ENCODE measurements at places on chromosomes 2 and 18.

DNA sequence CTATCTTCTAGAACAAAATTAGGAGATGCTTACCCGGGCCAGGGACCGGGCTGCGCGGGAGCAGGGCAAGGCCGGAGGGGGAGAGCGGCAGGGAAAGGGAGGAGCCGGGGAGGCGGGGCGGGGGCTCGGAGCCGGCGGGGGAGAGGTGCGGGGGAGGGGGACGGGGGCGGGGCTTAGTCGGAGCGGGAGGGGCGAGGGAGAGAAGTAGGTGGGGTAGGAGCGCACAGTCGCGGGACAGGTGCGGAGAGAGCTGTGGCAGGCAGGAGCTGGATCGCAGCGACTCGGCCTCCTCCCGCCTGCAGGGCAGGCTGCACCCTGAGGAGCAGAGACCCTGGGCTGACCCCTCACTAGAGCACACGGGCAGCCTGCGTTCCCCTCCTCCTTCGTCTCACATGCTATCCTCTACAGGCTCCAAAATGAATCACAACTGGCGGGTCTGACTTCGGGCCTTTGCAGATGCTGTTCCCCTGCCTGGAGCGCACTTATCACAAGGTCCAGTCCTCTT, 290.3 kb downstream of the CELF4 start:
- no peak for DNase-seq

- DNase-seq, result no peak
Observed at GRCh38 chr2:121350402-121350775, 65.4 kb upstream of the TFCP2L1 start.

- DNase-seq, result no peak
Observed at GRCh38 chr2:149744865-149745264, 157.3 kb upstream of the MMADHC start.

GRCh38 chr2:239807568-239807967, 217.6 kb downstream of the NDUFA10 start:
- DNase-seq, result no peak

DNA sequence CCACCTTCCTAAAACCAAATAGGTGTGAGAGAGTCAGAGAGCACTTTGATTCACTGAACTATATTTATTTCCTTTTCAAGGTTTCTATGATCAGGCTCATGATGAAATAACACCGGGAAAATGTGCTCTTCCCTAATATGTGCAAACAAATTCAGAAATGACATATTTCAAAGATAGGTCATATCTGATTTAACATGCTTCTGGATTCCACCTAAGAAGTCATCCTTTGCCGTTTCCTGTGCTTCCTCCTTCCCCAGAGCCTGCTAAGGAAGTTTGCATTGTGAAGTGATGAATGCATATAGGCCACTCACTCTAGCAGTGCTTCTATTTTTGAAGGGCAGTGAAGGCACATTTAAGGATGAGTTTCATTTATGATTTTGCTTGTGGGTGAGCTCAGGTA, 327.6 kb downstream of the TDRD15 start:
- DNase-seq, result no peak

- DNase-seq, result no peak
Observed at GRCh38 chr18:28086670-28087552, 90.0 kb downstream of the CDH2 start.

DNA sequence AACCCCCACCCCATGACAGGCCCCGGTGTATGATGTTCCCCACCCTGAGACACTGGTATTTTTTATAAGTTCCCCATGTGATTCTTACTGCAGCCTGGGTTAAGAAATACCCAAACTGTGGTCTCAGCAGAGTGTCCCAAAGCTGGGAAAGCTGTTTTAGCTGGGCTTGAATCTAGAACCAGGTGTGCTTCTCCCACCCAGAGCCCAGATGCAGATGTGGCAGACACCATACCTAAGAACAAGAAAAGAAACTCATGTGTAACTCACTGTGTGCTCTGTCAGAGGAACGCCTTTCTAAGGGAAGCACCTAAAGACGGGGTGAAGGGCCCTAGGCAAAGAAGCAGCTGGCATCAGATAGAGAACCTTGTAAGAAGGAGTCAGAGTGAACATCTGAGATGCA, 23.9 kb downstream of the DOK1 start:
- no peak for DNase-seq

DNA sequence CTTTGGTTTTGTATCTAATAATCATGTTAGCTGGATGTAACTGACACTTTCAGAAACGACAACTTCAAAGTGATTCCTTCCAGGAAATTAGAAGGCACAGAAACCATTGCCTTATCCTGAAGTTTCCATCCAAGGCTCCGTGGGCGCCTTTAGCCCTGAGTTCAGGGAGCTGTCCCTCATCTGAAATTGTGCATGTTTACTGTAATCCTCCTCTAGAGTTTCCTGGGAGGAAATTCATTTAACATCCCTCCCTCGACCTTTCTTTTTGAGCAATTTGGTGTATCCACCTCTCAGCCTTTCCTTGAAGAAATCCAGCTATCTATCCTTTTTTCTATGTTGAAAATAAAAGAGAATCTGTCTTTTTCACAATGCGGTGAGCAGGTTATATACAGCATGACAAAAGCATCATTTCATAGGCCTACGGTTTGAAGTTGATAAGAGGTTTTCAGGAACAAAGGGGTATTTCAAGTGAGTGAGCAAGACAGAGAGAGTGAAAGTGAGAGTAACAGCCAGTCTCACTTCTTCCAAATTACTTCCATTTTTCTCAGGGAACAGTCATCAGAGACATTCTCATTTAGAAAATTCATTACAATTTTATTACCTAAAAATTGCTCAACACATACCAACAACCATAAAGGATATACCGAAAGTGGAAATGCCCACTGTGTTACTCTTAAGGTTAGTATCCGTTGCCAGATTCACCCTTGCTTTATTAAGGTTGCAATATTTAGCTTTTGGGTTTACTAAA, 167.3 kb downstream of the MREG start:
- DNase-seq, result peak; percentile 56

GRCh38 chr2:179264368-179265081, at the start of gene SESTD1:
SESTD1 (minus strand) TSS chr2:179264832; CDS start chr2:179191841, 72,991 bp downstream.
- peak; percentile 64 for DNase-seq

DNA sequence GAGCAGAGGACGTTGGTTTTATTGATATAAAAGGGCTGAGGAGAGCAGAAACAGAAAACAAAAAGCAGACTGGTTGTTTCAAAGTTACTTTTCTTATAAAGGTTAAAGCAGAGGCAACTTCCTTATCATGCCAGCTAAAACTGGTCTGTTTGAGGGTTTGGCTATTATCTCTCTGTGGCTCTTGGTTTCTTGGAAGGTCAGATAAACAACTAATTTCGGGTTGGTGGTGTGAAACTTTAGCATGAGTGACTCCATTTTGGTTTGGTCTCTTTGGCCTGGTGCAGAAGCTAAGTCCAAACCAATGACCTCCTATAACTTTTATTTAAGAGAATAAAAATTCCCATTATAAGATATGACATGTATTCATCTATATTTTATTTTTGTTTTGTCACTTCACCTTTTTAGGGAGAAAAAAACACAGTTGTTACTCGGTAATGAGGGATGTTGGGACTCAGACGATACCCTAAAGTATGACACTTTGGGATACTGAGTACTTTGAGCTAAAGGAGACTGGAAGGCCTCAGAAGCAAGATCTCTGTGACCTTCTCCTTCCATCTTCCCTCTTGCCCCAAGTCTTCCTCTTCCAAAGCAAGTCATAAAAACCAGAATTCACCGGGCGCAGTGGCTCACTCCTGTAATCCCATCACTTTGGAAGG, 23.3 kb downstream of the TNFAIP6 start:
- DNase-seq, result no peak

- DNase-seq, result no peak
Observed at GRCh38 chr2:26451700-26452099, 26.2 kb downstream of the OTOF start.

DNA sequence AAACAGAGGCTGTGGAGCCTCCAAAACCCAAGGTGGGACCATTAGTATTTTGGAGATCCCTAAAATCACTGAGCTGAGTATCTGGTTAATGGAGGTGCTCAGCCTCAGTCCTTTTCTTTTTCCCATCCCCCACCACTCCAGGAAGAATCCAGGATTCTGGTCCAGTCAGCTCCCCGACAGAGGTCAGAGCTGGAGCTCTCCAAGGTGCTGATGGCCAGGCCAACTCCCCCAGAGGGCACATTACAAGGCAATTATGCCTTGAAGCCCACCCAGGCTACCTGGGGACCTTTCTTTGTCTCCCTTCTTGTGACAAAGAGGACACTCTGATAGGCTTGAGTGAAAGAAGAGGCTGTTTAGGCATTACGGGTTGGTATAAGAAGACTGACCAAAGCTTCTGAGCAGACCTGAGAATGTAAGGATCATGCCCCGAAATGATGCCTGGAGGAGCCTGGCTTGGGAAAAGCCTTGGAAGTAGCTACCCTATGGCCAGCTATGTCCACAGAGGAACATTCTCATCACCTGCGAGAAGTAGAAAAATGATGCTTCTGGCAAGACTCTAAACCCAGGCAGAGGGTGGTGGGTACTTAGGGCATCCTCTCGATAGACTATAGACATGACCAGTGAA, 102.5 kb upstream of the LDAH start:
- DNase-seq, result peak; percentile 22

GRCh38 chr2:146917431-146918042, 927.3 kb upstream of the ACVR2A start:
- no peak for DNase-seq

DNA sequence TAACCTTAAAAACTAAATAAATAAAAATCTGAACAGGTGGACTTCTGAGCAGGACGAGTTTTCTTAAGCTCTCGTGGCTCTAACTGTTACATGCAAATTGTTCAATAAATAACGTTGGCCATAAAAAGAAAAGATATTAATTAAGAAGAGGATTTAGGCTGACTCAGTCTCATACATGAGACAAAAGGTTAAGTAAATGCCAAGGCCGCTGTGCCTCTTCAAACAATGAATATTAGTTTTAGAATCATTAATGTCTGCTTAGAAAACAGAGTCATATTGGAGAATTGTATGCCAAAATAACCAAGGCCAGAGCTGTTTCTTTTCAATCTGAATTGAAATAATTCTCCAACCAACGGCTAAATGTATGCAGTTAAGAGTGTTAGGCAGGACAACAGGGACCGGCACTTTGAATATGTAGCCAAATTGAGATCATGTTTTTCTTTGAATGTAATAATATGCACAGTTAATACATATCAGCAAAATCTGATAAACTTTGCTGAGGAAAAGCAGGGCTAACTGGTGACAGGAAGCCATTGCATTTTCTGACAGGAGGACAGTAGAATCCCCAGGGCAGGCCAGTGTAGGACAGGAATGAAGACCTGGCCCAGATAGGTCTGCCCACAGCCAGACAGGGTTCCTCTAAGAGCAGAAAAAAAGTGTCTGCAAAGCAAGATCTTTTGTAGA, 1041.4 kb upstream of the FANCL start:
- DNase-seq, result no peak

- no peak for DNase-seq
Observed at GRCh38 chr18:63787673-63788072, 12.5 kb downstream of the SERPINB7 start.

DNA sequence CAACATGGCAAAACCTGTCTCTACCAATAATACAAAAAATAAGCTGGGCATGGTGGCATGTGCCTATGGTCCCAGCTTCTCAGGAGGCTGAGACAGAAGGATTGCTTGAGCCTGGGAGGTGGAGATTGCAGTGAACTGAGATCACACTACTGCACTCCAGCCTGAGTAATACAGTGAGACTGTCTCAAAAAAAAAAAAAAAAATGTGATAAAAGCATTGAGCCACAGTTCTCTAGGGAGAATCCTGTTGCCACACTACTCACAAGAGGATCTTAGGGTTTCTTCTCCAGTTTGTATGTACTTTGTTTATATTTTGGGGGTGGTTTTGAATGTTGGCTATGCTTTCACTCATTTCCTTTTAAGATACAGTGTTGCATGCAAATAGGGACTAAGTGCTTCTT, 62.0 kb downstream of the TMEM185B start:
- DNase-seq, result no peak

GRCh38 chr2:40450796-40451430, 977 bp downstream of the SLC8A1 start:
- no peak for DNase-seq

- no peak for DNase-seq
Observed at GRCh38 chr2:143716522-143716921, 587.3 kb downstream of the ARHGAP15 start.

DNA sequence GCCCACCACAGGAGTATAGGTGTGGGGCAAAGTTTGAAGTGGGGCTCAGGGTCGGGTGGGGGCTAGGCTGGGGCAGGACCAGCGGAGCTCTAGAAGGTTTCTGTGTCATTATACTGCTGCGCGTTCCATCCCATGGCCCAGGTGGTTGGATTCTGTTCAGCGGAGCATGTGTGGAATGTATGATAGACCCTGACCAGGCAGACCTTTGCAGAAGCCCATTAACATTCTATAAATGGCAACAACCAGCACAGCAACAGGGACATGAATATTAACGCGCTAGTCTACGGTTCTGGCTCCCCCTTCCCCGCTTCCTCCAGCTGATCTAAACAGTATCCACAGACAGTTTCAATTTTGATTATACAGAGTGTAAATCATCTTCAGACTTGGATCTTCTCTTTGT, 4.1 kb upstream of the PRKCE start:
- no peak for DNase-seq

GRCh38 chr18:58536202-58536516, 92.7 kb downstream of the ALPK2 start:
- DNase-seq, result no peak

DNA sequence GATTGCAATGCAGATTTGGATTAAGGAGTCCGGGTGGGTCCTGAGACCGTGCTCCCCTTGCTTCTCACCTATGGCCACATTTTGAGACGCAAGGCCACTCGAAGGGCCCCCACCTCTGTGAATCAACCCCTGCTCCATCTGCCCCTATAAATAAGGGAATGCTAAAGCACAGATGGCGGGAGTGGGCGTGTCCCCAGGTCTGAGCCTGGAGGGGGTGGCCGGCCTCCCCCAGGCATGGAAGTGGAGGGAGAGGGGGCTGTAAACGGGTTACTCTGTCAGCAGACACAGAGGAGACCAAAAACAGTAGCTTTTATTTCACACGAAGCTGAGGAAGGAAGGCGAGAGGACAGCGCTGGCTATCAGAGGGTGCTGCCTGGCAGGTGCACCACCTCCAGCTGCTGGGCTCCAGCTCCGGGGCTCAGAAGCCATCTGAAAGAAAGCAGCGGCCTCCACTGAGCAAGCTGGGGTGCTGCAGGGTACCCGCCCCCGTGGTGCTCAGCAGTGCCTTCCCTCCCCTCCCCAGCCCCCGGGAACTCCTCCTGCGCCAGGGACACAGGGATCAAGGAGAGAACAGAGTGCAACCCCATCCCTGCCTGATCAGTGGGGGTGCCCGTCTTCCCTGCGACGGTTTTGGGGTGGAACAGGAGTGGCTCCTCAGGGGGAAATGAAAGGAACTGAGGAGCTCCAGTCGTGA, 56.7 kb upstream of the RAB6C start:
- DNase-seq, result no peak

- DNase-seq, result no peak
Observed at GRCh38 chr2:101658387-101658786, 39.1 kb upstream of the MAP4K4 start.

GRCh38 chr2:234487356-234487755, 9.5 kb downstream of the ARL4C start:
- DNase-seq, result no peak

GRCh38 chr2:185463481-185463880, 275.1 kb upstream of the FSIP2 start:
- DNase-seq, result no peak

DNA sequence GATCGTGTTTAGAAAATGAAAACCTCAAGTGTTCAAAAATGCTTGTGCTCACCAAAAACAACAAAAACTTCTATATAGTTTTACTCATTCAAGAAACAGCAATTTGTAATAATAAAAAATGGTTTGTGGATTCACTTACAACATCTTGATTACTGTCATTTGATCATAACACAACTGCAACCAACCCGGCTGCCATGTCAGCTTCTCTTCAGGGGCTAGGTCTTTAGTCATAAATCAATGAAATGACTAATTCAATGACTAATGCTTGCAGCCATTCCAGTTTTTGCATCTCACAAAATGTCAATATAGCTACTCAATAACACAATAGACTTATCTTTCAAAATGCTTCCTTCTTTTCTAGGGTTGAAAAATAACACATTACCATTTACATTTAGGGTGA, 128.0 kb downstream of the OLA1 start:
- DNase-seq, result peak; percentile 5
